Right lobe of liver (tissue), 6 donors: ENCODE measurements at places on chromosomes 4 and X. TPM values are rescaled to one million over a fixed set of nuclear protein-coding genes. Genes with fewer than 3 reads are reported as not detected.

DNA sequence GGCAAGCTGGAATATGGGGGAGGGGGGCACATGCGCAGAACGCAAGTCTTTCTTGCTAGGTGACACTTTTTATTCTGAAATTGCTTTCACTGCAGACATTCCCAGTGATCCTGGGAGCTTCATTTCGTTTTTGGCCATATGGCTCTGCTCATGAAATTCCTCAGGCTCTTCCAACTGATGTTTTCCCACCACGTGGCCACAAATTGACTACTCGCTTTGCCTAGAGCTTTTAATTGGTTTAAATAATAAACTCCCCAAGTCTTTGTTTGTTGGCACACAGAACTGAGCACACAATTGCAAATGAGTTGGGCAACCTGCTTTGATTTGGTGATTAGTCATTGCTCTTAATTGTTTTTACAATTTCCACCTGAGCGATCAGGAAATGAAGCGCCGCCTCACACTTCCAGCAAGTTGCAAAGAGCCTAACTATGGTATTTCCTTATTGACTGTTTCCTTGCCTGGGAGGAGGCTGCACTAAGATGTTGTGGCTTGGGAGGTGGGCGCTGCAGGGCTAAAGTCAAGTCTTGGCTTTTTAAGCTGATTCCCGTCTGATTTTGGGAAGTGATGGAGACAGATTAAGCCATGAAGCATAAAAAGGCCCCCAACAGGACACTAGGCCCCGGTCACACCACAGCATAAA is 282.5 kb downstream of the ZIC3 start:
- DNase-seq: no peak

DNA sequence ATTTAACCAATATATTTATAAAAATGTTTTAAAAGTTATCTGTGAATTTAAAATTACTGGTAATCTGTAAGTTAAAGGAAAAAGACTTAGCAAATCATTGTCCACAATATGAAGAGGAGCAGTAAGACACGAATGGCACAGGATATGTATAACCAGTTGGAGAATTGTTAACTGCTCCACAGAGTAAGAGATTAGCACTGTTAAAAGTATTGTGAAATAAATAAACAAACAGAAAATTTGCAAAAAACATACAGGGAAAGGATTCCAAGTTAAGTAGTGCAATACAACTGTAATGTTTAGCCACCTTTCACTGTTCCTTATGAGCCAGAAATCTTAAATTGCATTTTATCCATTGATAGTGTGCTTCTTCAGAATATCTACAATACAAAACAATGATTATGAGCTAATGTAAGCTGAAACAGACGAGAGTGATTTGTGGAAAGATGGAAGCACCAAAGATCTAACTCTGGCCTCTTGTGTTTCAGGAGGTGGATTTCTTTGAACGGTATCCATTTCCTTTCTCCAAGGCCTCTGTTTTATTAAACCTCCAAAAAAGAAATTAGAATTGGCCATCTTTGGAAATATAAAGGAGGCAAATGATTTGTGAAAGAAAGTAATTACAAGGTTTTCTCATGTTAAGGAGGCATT is 188.4 kb downstream of the UNC5C start:
- no peak for DNase-seq

DNA sequence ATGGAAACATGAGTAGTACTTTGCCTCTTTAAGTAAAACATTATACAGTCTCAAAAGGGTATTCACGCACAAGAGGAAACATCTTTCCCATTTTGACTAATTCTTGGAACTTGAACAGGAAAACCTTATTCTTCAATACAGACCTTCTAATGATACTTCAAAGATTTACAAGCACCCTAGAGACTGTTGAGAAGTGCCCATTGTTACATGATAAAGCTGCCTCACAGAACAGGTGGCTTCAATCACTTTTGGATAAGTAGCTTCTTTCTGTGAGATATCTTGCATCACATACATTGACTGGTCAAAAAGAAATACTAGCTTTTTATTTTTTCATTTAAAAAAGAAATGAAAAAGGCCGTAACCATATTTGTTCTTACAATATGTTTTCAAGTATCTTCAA is 219.4 kb downstream of the EPHA5 start:
- DNase-seq: no peak

Gene LDB2
- 26.6 TPM for total RNA-seq

Gene COX7B2
- total RNA-seq: not detected
